ENCODE measurements at places on chromosomes 4 and X.

GRCh38 chr4:8079916-8080753 is 78.5 kb downstream of the ABLIM2 start:
- no peak for DNase-seq

- DNase-seq, result no peak
Observed at GRCh38 chr4:41183021-41183553, 31.3 kb downstream of the APBB2 start.

DNA sequence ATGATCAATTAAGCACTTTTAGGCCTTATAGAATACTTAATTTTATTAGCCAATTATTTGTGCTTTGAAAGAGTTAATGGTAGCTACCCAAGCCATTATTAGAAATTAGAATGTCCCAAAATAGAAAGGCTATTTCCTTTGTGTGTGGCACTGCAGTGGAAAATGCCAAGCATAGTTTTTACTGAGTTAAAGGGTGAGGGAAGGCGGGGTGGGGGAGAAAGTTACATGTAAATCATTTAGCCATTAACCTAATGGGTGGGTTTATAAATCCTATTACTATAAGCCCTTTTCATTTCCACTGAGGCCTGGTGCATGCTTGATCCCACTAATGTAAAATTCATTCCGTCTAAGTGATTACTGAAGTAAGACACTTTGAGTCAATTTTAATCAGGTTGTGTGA is 105.8 kb downstream of the POLA1 start:
- no peak for DNase-seq

DNA sequence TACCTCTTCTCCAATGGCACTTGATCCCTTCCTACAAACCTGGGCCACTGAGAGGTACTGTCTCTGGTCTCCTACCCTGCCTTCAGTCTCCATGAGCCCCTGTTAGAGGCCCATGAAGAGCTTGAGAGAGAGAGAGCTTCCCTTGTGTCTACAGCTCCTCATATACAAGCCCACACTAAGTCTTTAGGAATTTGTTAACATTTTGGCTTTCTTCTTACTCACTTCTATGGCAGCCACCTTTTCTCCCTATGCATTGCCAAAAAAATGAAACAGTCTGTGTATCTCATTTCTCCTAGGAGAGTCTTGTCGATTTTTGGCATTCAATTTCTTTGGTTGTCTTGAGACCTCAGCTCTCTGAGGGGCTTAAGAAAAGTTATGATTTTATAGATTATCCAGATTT is 90.9 kb upstream of the LNX1 start:
- DNase-seq, result no peak

GRCh38 chrX:71210816-71211215 is 12.2 kb upstream of the GJB1 start:
- DNase-seq, result no peak
